ENCODE measurements at places on chromosomes 6 and 20.
A peak's percentile ranks its signal among the peaks of the same experiment; 100 is the strongest.

DNA sequence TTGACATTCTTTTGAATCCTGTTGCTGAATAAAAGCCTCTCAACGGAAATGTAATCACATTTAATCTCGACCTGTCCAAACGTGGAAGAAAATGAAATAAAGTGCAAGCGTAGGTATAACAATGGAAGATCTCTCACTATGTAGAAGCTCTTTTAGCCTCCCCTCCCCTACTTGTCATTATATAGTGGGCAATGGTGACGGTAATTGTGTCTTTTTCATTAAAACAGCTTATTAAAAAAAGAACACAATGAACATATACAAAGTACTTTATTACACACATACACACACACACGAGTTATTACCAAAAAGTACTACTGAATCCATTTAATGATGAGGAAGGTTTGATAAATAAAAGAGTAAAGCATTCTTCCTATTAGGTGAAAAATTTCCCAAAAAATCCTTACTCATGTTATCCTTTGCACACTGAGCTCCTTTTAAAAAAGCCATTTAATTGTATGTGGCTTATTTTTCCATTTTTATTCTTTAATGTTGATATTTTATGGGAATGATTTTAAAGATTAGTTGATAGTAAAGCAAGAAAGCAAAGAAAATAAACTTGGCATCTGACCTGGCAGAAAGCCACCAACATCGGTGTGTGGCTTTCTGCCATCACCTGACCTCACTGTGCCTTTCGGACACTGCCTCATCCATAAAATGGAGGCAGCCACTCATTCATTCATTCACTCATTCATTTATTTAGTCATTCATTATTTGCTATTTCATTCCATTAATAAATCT, 493 bp upstream of the SGK1 start:
- no peak for DNase-seq

DNA sequence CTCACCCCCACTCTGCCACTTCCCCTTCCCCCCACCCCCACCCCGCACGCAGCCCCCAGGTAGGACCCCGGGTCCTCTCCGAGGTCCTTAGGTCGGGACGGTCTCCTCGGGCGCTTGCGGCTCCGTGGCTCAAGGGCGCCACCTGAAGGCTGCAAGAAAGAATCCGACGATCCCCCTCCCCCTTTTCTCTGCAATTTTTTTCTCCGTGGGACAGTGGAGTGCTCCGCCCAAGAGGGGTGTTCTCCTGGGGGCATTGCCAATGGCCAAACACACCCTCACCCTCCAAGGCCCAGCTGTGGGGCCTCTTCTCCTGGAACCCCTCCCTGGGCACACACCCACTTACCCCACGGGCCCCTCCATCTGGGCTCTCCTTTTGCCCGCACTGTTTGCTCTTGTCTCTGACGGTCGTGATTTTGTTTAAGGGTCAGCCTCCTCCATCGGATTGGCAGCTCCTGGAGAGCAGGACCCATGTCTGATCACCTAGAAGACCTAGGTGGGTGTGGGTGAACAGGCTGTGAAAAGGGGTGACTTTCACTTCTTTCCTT, 1.1 kb upstream of the TMEM74B start:
- DNase-seq = no peak

DNA sequence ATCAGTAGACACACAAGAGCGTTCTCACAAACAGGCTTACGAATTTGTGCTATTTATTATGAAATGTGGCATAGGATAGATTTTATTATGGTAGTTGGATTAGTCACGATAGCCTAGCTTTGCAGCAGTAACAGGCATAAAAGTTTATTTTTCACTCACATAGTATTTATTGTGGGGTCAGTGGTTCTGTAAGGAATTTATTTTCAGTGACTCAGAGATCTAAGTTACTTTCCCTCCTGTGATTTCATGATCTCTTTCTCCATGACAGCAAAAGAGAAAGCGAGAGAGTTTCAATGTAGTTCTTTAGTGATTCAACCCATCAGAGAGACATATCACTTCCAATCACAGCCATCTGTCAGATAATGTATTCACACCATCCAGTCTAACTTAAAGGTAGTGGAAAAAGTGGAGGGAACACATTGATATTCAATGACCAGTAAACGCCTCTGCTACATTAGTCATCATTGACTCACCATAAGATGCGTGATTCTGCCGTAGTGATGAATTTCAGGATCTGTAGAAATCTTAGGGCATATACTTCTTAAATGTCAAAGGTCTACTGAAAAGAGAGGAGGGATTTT, 605.5 kb downstream of the HDGFL1 start:
- DNase-seq = no peak

GRCh38 chr6:39074486-39074885, 25.9 kb downstream of the GLP1R start:
- DNase-seq = no peak

GRCh38 chr20:3071610-3072529, at the start of gene OXT:
Gene OXT, plus strand, starts transcription at chr20:3071620. Its CDS starts 36 bp downstream, at chr20:3071656.
- no peak for DNase-seq

DNA sequence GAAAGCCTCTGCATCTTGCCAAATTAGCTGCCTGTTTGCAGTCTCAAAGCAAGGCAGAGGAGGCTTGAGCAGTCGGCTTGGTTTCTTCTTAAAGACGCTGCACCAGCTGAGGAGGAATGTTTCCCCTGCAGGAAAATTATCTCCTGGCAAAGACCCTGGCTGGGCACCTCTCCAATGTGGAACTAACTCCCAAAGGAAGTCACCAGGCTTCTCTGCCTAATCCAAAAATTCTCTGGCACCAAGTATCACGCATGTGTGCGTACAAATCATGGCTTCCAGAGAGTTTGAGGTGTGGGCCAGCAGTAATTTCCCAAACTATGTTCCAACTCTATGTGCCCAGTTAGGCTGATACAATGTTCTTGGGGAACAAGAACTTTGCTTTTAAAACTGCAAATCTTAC, 176.2 kb downstream of the KIF16B start:
- DNase-seq = no peak

DNA sequence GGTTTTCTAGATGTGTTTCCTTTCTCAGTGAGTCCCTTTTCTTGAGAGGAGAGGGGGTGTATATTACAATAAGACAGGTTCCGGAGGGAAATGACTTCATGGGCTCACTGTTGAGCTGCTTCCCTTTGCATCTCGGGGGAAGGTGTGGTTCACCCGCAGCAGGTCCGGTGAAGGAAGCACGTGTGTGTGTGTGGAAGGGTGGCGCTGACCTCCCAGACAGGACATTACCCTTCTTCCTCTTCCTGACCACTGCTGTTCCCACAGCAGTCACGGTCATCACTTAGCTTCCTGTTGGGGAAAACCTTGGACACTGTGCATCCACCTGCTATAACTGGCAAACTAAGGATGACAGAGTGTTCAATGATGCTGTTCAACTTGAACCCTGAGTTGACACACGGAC, 83.6 kb downstream of the PLEKHG1 start:
- no peak for DNase-seq

GRCh38 chr6:41878961-41879405, 16.2 kb downstream of the USP49 start:
- no peak for DNase-seq

DNA sequence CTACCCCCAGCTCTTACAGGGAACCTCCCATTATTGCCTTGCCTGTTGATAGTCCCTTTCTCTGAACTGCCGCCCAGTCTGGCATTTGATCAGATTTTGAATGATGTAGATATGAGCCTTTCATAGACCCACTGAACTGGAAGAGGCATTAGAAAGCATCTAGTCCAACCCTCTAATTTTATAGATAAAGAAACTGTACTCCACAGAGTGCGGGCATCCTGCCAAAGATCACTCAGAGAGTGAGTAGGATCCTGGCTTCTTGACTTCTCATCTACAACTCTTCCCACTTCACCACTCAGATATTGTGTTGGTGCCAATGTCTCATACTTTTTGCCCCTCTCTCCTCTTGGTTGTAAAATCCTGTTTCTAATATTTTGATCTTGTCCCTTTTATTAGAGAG, 179.2 kb upstream of the BMP2 start:
- DNase-seq = no peak

- no peak for DNase-seq
Measured at GRCh38 chr6:157187182-157188083, 135.9 kb downstream of the TMEM242 start.

- DNase-seq = no peak
Measured at GRCh38 chr6:125701354-125701668, 48.1 kb upstream of the HEY2 start.

GRCh38 chr6:159125014-159125609, 44.1 kb upstream of the FNDC1 start:
- DNase-seq = no peak

DNA sequence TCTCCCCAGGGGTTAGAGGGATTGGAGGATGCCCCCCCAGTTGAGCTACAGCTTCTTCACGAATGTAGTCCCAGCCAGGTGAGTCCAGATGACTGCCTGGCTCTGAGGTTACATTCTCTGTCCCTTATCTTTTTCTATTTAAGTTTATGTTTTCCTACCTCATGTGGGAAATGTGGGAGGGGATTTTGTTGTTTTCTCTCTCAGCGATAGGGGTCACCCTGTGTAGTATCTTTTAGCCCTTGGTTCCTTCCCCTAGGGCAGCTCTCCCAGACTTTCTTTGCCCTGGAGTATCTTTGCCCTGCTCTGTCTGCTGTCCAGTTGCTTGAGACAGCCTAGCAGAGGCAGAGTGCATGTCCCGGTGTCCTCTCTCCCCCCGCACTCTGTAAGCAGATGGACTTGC, 5.8 kb downstream of the FANCE start:
- no peak for DNase-seq

- DNase-seq = no peak
Measured at GRCh38 chr6:112562301-112563231, 215.4 kb downstream of the RFPL4B start.

- DNase-seq = no peak
Measured at GRCh38 chr6:14077193-14077867, 40.2 kb upstream of the CD83 start.

DNA sequence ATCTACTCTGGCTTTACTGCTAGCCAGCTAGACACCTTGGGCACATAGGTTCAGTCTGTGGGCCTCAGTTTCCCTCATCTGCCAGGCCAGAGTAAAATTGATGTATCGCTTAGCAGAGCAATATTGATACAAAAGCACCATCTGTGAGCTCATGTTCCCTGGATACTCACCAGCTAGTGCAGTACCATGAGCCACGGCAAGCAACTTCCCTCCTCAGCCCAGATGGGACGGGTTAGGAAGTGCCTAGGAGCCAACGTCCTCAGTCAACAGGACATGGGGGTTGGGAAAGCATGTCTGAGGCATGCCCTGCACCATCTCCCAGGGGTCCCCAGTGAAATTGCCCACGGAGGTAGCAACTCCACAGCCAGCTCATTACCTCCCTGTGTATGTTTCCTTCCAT, 258.3 kb downstream of the ANKRD60 start:
- no peak for DNase-seq

DNA sequence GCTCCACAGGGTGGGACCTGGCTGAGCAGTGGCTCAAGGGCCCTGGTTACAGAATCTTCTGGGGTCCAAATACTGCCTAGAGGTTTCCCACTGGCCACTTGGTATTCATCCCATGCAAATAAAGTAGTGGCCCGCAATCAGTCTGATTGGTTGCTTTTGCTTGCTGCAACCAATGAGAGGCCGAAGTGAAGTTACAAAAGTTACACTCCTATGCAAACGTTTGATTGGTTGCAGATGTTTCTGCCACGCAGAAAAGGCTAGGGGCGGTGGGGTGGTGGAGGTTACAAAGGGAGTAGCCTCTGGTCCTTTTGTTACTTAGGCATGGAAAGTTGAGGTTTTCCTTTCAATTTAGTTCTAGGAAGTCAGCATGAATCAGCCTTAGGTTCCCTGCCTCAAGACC, 3.6 kb upstream of the NHLRC1 start:
- DNase-seq = no peak

DNA sequence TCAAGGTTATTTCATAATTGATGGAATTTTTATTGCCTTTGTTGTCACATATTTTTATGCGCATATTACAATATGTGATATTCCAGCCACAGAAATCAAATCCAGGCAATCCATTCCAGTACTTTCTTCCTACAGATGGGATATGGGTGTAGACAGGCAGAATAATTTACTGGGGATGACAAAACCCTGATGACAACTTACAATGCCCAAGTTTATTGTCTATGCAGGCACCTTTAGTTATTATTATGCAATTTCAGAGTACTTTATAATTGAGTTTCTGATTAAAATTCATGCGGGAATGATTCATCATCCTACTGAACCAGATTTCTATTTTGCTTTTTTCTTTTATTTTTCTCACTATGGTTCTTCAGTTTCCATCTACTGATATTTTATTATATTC, 358.7 kb downstream of the LMBRD1 start:
- no peak for DNase-seq

DNA sequence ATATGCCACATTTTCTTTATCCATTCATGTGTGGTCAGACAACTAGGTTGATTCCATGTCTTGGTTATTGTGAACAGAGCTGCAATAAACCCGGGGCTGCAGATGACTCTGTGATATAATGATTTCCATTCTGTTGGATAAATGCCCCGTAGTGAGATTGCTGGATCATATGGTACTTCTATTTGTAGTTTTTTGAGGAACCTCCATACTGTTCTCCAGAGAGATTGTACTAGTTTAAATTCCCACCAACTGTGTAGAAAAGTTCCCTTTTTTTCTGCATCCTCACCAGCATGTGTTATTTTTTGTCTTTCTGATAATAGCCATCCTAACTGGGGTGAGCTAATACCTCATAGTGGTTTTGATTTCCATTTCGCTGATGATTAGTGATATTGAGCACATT, 62.2 kb upstream of the MAP3K4 start:
- DNase-seq = no peak

- DNase-seq = peak; percentile 41
Measured at GRCh38 chr6:143059663-143060353, 881 bp upstream of the AIG1 start.

- no peak for DNase-seq
Measured at GRCh38 chr20:53956013-53956715, 114.2 kb downstream of the BCAS1 start.

GRCh38 chr6:109454496-109455436, 806 bp downstream of the MICAL1 start:
- DNase-seq = peak; percentile 79

- no peak for DNase-seq
Measured at GRCh38 chr6:113187661-113188060, 669.5 kb upstream of the MARCKS start.

DNA sequence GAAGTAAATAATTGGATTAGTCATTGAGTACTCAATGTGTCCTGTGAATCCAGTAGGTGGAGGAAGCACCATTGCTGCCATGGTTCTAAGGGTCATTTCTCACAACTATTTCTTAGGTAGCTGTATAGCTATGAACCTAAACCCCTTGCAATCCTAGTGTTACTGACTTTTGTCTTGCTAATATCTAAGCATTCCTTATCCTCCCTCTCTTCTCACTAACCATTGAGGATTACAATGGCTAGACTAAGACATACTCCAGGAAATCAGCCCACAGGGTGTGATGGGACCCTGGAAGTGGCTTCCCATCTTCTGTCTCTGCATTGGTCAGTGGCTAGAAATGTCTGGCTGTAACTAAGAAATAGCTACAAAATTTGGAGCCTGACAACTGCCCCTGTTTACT, 27.3 kb upstream of the FOXA2 start:
- DNase-seq = no peak

- no peak for DNase-seq
Measured at GRCh38 chr6:158569036-158569435, 9.1 kb downstream of the TMEM181 start.

- no peak for DNase-seq
Measured at GRCh38 chr6:170080169-170080827, 210.6 kb downstream of the DLL1 start.

- DNase-seq = no peak
Measured at GRCh38 chr6:125197795-125198269, 44.3 kb downstream of the TPD52L1 start.

- no peak for DNase-seq
Measured at GRCh38 chr6:164007881-164008280, 593.4 kb downstream of the QKI start.

- no peak for DNase-seq
Measured at GRCh38 chr20:57688295-57688694, 21.5 kb downstream of the PMEPA1 start.
